Stimulated activated naive CD8-positive, alpha-beta T cell treated with anti-CD3 and anti-CD28 coated beads, Interleukin-15, Interleukin-2, amounts not matched to agents 100 U/mL and 50 U/mL, for 24 hours (primary cell): ENCODE measurements at places on chromosomes 3 and 15.

DNA sequence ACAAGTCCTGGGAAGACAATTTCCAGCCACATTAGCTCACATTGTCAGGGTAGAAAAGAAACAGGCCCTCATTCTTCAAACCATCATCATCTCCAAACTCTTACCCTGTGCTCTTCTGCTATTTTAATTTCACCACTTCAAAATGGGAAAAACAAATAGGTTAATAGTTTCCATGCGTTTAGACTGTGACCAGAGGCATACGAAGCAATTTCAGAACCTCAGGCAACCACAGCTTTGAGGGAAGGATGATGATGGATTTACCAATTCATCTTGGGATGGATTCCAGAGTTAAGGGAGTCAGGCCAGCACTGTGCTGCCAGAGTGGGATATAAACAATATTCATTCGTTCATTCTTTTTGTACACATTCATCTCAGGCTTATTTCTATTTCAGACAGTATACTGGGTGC is 307.8 kb upstream of the TPRG1 start:
- DNase-seq: no peak

- no peak for DNase-seq
These were observed 221.8 kb upstream of the TGFBR2 start for GRCh38 chr3:30384546-30385072.

GRCh38 chr15:62118520-62119226 is 46.4 kb downstream of the C2CD4B start:
- no peak for DNase-seq

GRCh38 chr15:67775250-67775649 is 50.1 kb upstream of the SKOR1 start:
- DNase-seq: no peak

DNA sequence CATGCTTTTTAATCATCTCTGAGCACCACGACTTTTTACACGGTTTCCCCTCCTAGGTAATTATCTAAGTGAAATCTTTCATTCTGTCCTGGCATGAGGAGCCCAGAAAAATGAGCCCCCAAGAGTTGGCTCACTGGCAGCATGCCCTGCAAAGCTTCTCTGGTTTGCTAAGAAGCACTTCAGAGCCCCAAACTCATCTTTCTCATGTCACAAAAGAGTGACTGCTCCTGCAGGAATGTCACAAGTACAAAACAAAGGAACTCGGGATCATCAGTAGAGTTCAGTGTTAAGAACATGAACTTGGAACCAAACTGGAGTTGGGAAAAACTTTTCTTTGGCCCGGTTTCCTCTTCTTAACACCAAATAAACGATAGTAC is 123.9 kb downstream of the FOXB1 start:
- no peak for DNase-seq

DNA sequence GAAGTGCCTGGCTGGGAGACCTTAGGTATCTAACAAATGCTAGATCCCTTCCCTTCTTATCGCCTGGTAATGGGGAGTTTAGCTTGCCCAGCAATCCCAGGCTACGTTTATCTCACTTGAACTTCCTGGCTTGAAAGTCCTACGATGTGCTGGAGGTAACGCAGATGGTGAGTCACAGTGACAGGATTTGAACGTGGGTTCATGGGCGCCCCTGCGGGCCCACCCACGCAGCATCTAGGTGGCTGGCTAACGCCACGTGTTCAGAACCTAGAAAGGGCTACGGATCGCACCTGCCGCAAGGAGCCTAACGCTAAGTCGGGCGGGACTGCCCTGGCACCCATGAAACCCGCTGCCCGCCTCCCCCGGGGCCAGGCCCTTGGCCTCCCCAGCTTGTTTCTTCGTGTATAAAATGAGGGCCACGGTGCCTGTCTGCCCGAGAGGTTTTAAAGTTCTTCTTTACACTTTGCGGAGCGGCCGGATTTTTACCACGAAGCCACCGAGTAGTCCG is 600 bp upstream of the USP3 start:
- DNase-seq: peak; percentile 87

GRCh38 chr15:31300208-31300661 is 26.4 kb upstream of the KLF13 start:
- no peak for DNase-seq

- no peak for DNase-seq
These were observed 67.0 kb downstream of the SCN11A start for GRCh38 chr3:38984731-38985130.

DNA sequence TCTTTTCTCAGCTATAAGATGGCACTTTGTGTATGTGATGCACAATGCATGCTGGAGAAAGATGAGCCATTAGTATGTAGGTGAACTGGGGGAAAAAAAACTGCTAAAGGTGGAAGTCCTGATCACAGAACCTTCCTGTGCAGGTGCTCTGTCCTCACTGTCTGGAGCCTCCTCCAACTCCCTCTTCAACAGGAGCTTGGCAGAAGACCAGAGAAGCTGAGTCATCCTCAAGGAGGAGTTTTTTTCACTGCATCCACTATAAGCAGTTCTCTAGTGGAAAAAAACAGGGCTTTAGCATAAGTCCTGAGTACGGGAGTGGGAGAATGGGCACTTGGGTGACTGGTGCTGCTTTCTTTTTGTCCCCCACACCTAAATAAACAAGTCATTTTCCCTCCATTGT is 168.4 kb upstream of the CADPS start:
- DNase-seq: no peak
